ENCODE measurements at places on chromosomes 5 and 9.
A peak's percentile ranks its signal among the peaks of the same experiment; 100 is the strongest.

- DNase-seq, result no peak
Observed at GRCh38 chr5:116771466-116772151, 197.0 kb upstream of the SEMA6A start.

DNA sequence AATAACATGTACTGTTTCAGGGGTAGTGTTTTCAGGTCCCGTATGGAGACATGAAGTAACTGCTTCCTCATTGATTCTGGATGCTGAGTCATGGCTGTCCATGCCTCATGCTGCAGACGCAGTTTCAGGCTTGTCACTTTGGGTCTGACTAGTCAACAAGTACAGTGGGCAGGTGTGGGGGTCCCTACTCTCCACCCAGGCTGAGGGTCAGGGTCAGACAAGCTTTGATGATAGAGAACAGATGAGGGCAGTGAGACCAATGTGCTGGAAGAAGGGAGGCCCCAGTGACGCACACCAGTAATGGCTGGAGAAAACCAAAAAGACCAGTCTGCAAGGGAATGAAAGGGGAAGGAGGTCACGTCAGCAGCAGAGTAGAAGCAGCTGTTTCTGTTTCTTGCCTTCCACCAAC lies 80.0 kb upstream of the NFIL3 start:
- no peak for DNase-seq

DNA sequence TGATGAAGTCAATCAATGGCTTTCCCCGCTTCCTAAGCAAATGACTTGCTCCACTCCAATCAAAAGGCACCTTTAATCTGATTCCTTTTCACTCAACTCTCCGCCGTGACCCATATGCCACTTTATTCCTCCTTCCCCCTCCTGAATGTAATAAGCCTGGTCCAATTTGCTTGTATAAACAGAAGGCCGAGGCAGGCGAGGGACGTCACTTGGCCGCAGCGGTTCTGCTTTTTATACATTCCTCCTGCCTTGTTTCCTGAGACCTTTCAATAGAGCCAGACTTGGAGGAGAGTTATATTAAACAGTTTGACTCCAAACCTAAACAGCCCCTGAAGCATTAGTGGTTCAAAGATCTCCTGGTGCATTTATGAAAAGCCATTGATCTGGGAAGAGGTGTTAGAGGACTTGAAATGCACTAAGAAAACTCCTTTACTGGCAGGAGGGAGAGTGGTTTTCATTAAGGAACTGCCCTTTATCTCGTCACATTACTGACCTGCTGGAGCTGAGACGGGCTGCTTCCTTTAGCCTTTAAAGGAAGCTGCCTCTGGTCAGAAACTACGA lies 273.4 kb downstream of the SLIT3 start:
- no peak for DNase-seq

- DNase-seq, result no peak
Observed at GRCh38 chr5:81187885-81188284, 45.2 kb upstream of the CKMT2 start.

GRCh38 chr5:170290498-170290897 lies 7.1 kb downstream of the LCP2 start:
- DNase-seq, result no peak

DNA sequence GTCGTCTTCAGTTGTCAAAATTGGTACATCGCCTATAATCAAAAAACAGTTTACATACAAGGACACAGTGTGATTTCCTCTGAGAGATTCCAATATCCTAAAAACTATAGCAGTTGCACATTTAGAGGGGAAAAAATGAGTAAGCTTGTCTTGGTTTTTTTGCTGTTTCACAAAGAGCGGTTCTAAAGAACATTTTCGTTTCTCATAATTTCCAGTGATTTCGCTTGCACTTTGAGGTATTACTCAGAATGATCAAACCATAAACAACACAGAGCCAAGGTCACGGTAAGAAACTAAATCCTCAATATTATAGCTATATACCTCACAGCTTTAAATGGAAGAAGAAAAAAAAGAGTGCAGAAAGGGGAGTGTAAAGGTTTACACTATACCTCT lies 861 bp downstream of the MTX3 start:
- DNase-seq, result no peak

GRCh38 chr5:180353048-180353979 lies at the start of gene GFPT2:
Gene GFPT2 (minus strand): TSS chr5:180353336. CDS start chr5:180353217, 119 bp downstream.
- peak; percentile 47 for DNase-seq

DNA sequence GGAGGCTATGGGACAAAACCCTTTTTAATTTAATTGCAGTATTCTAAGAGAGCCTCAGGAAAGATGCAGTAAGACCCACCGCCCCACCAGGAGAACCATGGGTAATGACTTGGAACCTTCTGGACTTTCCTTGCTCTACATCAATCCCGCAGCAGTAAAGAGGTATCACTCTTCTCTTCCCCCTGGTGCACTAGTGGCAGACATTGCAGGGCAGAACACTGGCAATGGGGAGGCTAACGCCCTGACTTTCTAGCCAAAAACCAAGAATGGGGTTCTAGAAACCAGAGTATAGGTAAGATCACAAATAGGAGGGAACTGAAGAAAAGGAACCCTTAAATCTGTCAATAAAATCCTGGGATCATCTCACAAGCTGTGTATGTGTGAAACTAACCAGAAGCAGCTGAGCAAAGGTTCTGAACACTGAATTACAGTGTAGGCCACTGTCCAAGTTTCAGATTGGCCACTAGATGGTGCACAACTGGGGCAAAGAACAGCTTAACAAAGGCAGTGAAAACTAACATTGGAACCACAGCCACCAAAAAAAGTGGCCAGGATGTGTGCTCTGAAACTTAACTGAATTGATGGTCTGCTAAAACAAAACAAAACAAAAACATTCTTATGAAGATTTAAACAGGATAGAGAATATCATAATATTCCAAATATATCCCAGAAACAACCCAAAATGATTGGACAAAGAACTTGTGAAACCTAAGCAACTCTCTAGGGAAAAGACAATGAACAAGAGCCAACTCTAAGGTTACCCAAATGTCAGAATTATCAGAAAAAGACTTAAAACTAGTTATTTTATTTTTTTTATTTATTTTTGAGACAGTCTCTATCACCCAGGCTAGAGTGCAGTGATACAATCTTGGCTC lies 6.6 kb upstream of the FAM151B start:
- peak; percentile 36 for DNase-seq

DNA sequence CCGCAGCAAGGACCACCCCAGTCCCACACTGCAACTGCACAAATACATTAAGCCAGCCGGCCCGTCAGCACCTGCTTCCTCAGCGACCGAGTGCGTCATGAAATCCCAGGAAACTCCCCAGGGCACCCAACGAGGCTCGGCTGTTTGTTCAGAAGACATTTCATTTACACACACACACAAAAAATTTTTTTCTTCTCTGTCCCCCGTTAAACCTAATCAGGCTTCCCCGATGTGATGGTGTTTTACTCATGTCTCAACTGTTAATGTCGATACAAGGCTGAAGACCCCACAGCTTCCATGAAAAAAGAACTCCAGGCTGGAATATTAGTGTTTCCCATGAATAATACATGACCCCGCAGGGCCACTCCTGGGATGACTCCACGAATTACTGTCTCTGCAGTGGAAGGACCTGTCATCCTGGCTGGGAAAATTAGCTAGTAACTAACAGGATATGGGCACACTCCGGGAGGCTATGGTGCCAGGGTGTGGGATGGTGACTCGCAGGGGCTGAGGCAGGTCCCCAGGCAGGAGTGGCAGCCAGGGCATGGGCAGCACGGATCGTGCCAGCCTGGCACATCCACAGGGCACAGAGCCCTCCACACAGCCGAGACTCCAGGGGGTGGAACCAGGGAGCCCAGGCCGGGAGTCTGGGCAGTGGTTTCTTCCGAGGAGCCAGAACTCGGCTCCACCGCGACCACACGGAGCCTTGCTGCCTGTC lies 102.4 kb downstream of the VAV2 start:
- no peak for DNase-seq

All from AG09319 (cell line).